ENCODE measurements at places on chromosomes 6 and 20. TPM values are rescaled to one million over a fixed set of nuclear protein-coding genes. Genes with fewer than 3 reads are reported as not detected.
A peak's percentile ranks its signal among the peaks of the same experiment; 100 is the strongest.

DNA sequence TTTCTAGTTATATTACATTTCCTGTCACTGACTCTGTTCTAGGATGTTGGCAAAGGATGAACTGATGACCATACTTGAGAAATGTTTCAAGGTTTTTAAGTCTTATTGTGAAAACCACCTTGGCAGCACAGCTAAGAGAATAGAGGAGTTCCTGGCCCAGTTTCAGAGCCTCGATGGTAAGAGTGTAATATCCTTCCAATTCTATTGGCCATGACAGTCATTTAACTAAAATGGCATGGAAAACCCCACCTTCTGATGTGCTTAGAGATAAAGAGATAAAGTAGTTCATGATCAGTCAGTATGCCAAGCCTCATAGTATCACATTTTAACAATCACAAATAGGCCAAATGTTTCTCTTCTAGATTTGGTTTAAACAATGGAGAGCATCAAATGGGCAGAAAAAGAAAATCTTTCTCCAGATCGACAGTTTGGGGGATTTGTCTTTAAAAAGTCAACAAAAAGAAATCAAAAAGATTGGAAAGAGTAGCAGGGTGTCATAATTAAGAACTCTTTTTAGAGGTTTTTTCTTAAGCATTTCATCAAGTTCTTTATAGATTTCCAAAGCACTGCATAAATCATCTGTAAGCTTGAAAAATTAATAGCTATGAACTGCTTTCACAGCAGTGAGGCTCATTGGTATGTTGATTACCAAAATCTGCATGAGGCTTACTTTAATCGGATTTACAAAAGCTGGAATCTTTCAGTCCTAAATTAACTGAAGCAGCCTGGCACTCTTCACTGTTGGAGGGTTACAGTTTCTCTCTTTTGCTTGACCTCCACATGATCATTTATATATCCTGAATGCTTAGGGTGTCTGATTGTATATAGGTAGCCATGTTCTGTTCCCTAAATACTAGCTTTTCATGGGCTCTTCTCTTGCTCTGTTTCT is 48.7 kb downstream of the AKIRIN2 start:
- DNase-seq, result no peak

DNA sequence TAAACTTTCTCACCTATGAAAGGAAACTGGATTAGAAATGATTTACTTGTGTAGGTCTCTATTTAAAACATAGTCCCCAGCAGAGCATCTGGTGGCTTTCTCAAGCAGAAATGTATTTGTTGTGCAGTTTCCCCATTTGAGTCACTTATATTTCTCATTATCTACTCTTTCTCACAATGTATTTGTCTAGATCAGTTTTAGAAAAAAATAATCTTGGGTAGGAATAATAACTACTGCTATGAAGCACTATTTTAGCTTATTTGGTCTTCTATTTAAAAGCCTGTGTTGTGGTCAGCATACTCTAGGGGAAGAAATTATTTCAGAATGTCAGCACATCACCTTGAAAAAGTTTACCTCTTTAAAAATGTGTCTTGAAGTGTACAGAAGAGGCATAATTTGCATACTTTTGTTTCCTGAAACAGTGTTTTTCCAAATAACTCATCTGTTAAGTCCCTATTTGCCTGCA is 60.9 kb upstream of the PRL start:
- no peak for DNase-seq

DNA sequence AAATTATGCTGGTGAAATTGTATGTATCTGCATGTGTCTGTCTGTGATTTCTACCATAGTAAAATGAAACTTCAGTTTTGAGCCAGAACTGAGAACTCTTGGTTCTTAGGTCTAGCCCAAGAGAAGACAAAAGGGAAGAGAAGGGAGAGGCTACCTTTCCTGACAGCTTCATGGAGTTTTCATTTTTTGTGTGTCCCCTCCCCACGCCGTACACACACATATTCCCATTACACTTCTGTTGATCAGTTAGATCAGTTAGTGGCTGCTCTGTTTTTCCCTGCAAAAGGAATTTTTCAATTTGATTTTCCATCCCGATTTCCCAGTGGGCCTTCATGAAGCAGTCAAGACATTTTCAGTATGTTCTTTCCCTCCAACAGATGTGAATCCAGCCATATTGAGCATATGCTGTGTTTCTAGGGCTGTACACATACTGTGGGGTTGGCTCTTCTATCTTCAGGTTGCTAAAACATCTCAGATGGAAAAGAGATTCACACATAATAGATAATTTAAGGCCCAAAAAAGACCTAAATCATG is 52.5 kb downstream of the HIVEP1 start:
- peak; percentile 8 for DNase-seq

GRCh38 chr6:111746983-111747382 is 126.3 kb downstream of the FYN start:
- no peak for DNase-seq

ATAT1 gene
- 12.6 TPM for polyA plus RNA-seq

GRCh38 chr6:25866011-25866410 is 8.0 kb downstream of the SLC17A3 start:
- no peak for DNase-seq

DNA sequence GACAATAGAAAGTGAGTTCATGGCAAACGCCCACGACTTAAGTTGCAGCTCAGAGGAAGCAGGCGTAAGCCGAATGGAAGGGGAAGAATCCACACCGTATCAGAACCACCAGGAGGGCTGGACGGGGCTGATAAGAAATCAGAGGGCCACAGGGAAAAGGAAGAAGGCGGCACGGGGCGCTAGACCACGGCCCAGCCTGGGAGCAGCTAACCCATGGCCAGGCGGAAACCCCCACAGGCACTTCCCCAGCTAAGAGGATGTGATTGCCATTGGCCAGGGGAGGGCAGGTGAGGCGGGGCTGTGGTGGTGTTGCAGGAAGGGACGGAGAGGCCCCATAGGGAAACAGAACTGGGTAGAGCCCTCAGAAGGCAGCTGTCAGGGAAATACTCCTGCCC is 174.0 kb upstream of the AFDN start:
- no peak for DNase-seq

TOX2 gene
- polyA plus RNA-seq, result 15.9 TPM

HDGFL1 gene
- polyA plus RNA-seq, result not detected

DNA sequence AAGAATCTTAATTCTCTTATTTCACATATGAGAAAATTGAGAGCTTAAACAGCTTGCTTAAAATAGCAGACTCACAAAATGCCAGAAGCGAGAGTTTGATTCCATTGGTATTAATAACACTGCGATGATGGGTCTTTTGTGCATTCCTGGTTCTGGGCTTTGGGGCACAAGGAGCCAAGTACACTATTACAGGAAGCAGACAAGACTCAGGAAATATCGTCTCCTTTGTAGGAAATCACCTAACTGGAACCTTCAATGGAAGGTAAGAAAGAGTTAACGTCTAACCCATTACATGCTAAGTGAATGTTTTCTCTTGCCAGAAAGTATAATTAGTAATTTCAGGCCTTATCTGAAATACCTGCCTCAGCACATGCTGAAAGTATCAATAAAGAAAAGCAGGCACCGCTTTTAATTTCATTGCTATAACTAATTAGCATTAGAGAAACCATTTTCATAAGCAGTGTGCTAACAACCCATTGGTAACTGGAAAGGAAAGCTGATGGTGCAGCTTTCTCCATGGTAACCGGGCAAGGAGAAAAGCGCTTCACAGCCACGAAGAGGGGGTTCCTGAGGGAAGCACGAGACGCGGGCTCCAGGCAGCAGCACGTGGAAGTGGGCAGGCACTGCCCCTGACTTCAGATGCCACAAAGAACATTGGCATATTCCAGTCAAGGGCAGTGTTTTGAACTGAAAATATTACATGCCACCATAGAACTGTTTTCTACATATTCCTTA is 206.7 kb upstream of the AGPAT4 start:
- no peak for DNase-seq

- DNase-seq, result no peak
Observed at GRCh38 chr20:54168961-54169862, 4.6 kb downstream of the CYP24A1 start.

DNA sequence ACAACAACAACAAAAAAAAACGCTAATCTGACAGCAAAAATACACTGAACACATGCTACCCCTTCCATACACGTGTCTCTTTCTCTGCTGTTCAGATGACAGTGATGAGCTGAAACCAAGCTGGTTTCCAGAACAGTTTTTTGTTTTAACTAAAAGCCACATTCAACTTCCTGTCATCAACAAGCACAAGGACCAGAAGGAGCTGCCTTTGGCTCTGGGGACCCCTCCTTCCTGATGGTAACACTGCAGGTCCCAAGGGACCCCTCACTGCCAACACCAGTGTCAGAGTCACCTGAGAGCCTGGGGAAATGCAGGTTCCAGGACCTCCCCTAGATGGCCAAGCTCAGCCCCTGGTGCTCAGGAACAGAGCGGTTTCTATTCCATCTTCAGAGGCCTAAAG is 6.0 kb downstream of the CST7 start:
- DNase-seq, result no peak

Measured in GM23248 (cell line).